ENCODE measurements at places on chromosomes 4 and X. TPM values are rescaled to one million over a fixed set of nuclear protein-coding genes. Genes with fewer than 3 reads are reported as not detected.

The UGT2B15 gene
- total RNA-seq, result not detected

The FMR1 gene
- total RNA-seq, result 28.6 TPM

DNA sequence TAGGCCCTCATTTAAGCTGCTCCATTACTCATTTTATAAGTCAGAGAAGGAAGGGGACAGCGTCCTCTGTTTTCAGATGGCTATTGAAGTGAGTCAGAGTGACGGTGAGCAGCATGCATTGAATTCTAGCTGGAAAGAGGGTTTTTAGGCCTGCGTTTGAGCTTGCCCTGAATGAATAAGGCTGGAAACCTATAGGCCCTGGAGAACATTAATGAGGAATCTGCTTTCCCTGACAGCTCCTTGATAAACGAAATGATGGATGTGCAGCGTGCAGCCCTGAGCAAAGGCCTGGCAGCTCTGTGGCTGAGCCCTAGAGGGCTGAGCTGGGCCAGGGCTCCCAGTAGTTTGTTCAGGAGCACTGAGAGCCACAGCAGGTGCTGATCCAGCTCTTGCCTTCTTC lies 33.4 kb downstream of the TBL1X start:
- no peak for DNase-seq

- DNase-seq, result no peak
These were observed 281.1 kb downstream of the SLC7A11 start for GRCh38 chr4:137961051-137961438.

GRCh38 chrX:20252381-20253231 lies 14.1 kb downstream of the RPS6KA3 start:
- peak; percentile 47 for DNase-seq

DNA sequence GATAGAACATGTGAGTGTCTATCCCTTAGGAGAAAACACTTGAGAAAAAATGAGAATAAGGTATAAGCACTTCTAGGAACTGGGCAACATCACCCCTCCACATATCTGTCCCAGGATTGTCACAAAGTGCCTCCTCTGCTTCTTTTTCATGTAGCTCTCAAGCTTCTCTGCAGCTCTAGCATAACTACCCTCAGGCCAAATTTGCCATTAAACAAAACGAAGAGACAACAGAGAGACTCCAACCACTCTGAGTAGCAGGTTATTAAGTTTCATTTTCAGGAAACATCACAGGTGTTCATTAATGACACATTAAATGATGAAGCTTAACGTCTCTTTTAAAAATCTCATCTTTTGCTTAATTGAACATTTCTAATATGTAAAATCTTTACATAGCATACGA lies 580.0 kb downstream of the GALNTL6 start:
- DNase-seq, result no peak

DNA sequence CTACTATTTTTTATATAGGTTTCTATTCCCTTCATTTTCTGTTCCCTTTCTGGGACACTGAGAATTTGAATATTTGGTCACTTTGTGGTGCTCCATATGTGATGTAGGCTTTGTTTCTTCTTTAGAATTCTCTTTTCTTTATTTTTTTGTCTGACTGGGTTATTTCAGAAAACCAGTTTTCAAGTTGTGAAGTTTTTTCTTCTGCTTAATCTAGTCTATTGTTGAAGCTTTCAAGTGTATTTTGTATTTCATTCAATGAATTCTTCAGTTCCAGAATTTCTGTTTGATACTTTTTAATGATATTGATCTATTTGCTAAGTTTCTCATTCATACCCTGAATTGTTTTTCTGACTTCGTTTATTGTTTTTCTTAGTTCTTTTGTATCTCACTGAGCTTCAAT lies 96.2 kb upstream of the HAND2 start:
- DNase-seq, result no peak

The C4orf36 gene
- total RNA-seq, result 1.1 TPM

GRCh38 chrX:317424-318067 lies 1.1 kb downstream of the GTPBP6 start:
- no peak for DNase-seq

DNA sequence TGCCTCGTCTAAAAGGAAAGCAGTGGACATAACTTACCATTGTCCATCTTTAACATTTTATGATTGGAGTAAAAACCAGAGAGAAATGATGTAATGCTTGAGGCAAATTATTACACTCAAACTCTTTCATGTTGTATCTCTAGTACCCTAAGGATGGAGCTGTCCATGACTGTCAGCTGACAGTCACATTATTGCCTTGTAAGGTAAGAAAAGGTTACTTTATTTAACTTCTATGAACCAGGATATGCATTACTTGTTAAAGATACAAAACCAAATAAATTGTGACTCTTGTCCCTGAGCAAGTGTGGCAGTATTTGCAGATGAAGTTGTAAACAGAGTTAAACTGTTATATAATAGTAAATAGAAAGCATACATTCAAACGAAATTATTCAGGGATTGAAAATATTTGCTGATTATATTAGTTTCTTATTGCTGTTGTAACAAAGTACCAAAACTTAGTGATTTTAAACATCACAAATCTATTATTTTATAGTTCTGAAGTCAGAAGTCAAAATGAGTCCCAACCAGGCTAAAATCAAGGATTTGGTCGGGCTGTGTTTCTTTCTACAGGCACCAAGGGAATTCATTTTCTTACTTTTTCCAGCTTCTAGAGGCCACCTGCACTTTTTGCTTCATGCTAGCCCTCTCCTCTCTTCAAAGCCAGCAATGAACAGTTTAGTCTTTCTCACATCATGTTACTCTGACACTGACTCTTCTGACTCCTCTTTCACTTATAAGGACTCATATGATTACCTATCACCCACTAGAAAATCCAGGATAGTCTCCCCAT lies 113.8 kb downstream of the CEP44 start:
- no peak for DNase-seq

- DNase-seq, result no peak
These were observed 7.1 kb downstream of the PF4V1 start for GRCh38 chr4:73860181-73860580.

DNA sequence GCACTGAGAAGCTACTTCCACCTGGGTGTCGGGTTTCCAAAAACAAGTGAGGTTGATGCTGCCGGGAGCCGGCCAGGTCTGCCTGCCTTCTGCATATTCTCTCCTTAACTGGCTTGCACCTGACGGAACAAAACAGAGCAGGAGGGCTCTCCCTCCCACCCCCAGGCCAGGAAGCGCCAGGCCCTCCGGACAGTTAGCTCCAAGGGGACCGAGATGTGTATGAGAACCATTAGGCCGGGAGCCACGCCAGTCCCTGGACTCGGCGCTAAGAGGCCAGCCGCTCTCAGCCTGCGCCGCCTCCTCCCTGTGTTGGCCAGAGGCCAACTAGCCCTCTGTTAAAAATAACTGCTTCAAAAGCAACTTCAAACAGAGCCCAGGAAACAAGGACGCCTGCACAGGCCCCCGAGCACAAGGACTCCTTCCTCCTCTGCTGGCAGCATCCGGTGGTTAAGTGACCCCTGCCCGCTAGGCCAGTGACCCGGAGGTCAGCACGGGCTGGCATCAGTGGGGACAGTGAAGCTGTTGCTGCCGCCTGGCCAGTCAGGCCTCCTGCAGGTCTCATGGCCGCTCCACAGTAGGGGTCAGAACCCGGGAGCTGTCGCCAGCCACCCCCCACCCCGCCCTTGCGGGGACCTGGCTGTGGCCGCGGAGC lies 107.9 kb downstream of the ABLIM2 start:
- peak; percentile 91 for DNase-seq

DNA sequence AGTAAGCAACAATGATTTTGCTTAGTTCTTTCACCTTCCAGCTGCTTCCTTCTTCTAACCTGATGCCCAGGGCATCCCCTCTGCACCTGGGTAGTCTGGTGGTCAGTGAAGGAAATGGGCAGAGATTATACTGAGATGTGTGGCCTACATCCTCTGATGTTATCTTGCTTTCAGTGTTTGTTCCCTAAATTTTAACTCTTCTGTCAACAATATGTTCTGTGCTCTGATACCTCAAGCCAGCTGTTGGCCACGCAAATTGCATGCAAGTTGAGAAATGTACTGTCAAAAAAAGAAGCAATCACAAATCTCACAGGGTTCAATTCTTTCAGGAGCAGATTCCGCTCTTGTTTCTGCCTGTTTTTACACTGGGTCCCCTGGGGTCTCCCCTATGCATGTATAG lies 73.8 kb downstream of the FBXW7 start:
- DNase-seq, result no peak

- no peak for DNase-seq
These were observed 158.5 kb downstream of the SH3KBP1 start for GRCh38 chrX:19728915-19729314.

DNA sequence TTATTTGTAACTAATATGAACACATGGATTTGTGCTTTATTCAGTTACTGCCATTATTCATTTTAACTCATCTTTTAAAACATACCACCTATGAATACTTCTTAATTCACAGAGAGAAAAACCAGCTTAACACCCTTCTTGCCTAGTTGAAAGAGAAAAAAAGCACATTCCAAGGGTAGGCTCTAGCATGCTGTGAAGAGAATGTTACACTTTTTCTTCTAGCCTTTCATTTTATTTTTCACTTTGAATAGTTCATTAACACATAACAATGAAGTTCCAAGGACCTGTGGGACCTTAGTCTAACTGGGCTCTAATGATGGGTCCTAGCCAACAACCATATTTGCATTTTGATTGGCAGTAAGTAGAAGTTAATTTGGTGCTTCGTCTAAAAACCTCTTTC lies 279.9 kb upstream of the MAGEB2 start:
- no peak for DNase-seq

DNA sequence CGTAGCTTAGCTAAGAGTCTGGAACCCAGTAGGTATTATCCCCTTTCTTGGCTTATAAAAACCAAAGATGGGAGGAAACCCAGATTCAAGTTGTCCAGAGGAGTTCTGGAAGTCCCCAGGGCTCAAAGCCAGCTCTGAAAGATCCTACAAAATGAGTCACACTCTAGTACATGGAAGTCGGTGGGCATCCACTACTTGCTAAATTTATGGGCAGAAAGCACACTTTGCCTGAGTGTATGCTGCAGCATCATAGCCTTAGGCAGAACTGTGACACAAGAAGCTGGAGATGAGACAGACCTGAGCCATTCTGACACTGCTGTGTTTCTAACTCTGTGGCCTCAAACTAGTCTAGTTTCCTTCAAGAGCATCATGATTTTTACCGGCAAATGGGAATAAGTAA lies 429.3 kb downstream of the AFF2 start:
- no peak for DNase-seq

The SMARCA1 gene
- total RNA-seq, result 29.8 TPM

DNA sequence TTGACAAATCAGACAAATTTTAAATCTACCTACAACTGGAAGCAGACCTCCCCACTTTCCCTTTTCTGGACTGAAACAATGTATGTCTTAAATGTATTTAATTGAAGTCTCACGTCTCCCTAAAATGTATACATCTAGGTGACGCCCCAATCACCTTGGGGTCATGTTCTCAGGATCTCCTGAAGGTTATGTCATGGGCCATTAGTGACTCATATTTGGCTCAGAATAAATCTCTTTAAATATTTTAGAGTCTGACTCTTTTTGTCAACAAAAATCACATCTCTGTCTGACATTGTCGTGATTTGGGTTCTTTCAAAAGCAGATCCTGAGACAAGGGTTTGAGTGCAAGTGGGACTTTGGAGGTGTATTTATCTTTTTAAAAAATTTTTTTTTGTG lies 26.2 kb upstream of the BOD1L1 start:
- no peak for DNase-seq

The BST1 gene
- total RNA-seq, result 3.6 TPM

- no peak for DNase-seq
These were observed 239.0 kb upstream of the HTR2C start for GRCh38 chrX:114344756-114345349.

- no peak for DNase-seq
These were observed 69.2 kb upstream of the FAM9A start for GRCh38 chrX:8870411-8870810.

DNA sequence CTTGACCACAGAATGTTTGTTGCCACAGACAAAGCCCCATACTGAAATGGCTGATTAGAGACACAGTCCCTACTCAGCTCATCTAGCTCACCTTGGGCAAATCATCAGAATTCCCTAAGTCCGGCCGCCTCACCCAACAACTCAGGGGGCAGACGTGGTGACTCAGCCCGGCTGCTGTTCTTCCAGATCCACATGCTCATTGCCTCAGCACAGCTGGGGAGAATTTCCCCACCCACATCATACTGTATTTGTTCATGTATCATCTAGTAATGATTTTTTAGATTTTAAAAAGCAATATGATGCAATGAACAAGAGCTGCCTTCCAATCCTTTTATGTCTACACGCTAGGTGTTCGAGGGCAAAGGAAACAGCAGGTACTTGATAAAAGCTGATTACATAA lies 333.8 kb upstream of the TENM3 start:
- DNase-seq, result no peak

DNA sequence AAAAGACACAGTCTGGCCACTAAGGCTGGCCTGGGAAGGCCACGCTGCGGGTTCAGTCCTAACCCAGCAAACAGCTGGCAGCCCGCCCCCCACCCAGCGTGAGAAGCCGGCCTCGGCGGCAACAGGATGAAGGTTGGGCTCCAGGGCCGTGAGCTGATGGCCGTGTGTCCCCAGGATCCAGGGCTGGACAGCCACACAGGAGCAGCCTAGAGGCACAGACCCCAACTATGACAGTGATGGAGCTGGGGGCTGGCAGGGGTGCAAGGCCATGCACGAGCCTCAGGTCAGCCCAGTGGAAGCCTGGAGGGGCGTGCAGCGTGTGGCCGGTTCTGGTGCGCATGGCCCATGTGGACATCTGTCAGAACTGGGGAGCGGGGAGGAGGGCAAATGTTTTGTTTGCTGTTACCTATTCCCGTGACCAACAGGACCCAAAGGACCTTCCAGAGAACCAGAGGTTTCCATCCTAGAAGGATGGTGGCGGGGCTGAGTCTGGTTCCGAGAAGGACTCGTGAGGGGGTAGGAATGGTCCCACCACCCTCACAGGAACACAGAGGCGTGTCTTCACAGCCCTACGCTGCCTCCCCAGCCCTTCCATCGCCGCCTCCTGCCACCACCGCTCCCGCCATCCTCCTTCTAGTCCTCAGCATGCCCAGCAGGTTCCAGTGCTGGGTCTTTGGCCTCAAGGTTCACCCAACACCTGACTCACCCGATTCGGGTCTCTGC lies 46.5 kb downstream of the ZFYVE28 start:
- DNase-seq, result no peak

The GABRG1 gene
- not detected for total RNA-seq

The CXCL8 gene
- 1.2 TPM for total RNA-seq

- no peak for DNase-seq
These were observed 300.8 kb downstream of the PCDH7 start for GRCh38 chr4:31021008-31021407.

- no peak for DNase-seq
These were observed 33.1 kb downstream of the OSTC start for GRCh38 chr4:108683479-108683878.

GRCh38 chr4:104967034-104967401 lies 179.7 kb upstream of the TET2 start:
- no peak for DNase-seq

DNA sequence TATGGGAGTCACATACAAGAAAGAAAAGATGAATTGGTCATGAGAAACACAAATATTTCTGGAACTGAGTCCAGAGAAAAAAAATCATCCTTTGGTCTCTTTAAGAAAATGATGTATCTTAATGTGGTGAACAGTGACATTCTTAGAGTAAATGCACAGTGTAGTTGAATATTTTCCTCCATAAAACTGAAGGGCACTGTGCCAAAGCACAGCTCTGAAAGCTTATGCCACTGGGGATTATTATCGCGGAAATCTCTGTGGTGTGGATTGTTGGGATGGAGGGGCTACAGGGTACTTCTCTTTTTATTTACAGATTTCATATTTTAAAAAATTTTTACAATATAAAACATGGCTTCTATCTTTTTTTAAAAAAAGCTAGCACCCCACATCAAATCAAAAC lies 908.1 kb downstream of the CCSER1 start:
- no peak for DNase-seq

Data from left ventricle myocardium superior (tissue), 1 donor.